Activated CD4-positive, alpha-beta T cell treated with anti-CD3 and anti-CD28 coated beads, Interleukin-2, amount 10 ng/mL, durations not matched to agents 7 days and 5 days (primary cell): ENCODE measurements at places on chromosomes 3 and 15. TPM values are rescaled to one million over a fixed set of nuclear protein-coding genes. Genes with fewer than 3 reads are reported as not detected.

DZIP1L gene
- total RNA-seq, result 0.37 TPM

THAP10 gene
- not detected for total RNA-seq

A4GNT gene
- total RNA-seq, result not detected

SENP5 gene
- total RNA-seq, result 32.4 TPM

ATP13A5 gene
- not detected for total RNA-seq

UROC1 gene
- not detected for total RNA-seq

TRPC1 gene
- 1.6 TPM for total RNA-seq

ANKRD28 gene
- 33.9 TPM for total RNA-seq

CSK gene
- 315 TPM for total RNA-seq

EXOG gene
- total RNA-seq, result 28.1 TPM

ZBTB11 gene
- total RNA-seq, result 34.0 TPM

ZPLD1 gene
- total RNA-seq, result not detected

ARRDC4 gene
- 0.56 TPM for total RNA-seq

PLA2G4E gene
- not detected for total RNA-seq

TMEM212 gene
- total RNA-seq, result not detected

CLDN16 gene
- total RNA-seq, result not detected

EXD1 gene
- total RNA-seq, result not detected

C3orf20 gene
- not detected for total RNA-seq

PCYT1A gene
- 69.7 TPM for total RNA-seq

CCDC39 gene
- total RNA-seq, result not detected

GALK2 gene
- 23.4 TPM for total RNA-seq

SPINK8 gene
- not detected for total RNA-seq

GPR62 gene
- total RNA-seq, result not detected

CTXND1 gene
- not detected for total RNA-seq

SLC9C1 gene
- not detected for total RNA-seq

SLC22A13 gene
- total RNA-seq, result 0.37 TPM

LRRC31 gene
- total RNA-seq, result not detected

DOCK3 gene
- total RNA-seq, result 1.1 TPM

DPPA4 gene
- not detected for total RNA-seq

SETD5 gene
- 129 TPM for total RNA-seq

ERICH6 gene
- total RNA-seq, result 0.81 TPM

AADAC gene
- not detected for total RNA-seq

OCA2 gene
- not detected for total RNA-seq

GPR27 gene
- 1.0 TPM for total RNA-seq

CRYGS gene
- total RNA-seq, result 4.5 TPM
